ENCODE measurements at places on chromosomes 6 and 20.

GRCh38 chr20:25073544-25073943, 8.4 kb downstream of the VSX1 start:
- DNase-seq = no peak

DNA sequence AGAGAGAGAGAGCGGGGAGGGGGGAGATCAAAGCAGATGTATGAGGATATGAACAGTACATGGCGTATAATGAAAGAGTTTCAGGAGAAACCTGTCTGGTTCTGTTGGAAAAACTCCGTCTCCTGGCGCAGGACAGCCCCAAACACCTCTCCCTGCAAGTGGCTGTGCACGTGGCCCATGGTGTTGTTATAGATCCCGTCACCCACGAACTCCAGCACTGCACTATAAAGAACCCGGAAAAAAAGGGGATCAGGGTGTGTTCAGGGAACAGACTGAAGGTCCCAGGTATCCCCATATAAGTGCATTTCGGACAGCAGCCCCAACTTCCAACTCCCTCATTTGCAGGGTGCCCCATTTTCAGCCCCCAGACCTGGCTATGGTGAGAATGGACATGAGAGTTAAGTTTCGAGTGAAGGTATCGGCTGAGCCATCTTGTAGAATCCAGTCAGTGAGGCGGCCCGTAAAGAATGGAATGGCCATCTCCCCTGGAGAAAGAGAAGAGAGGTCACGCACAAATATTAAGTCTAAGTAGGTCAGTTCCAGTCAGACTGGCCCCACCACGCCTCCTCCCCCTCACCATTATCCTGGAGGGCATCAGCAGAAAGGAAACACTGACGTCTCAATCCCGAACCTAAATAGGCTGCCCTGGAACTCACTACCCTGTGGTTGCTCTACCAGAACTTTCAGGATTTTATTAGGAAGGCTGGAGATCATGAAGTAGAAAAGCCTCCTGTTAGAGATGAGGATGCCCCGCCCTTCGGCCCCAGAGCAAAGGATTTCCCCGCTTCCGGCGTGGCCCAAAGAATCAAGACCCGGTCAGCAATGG, 1.3 kb downstream of the TAP1 start:
- peak; percentile 3 for DNase-seq

- no peak for DNase-seq
Measured at GRCh38 chr6:87600576-87600975, 10.6 kb downstream of the ORC3 start.

- no peak for DNase-seq
Measured at GRCh38 chr6:82597201-82597600, 233.6 kb downstream of the TPBG start.

DNA sequence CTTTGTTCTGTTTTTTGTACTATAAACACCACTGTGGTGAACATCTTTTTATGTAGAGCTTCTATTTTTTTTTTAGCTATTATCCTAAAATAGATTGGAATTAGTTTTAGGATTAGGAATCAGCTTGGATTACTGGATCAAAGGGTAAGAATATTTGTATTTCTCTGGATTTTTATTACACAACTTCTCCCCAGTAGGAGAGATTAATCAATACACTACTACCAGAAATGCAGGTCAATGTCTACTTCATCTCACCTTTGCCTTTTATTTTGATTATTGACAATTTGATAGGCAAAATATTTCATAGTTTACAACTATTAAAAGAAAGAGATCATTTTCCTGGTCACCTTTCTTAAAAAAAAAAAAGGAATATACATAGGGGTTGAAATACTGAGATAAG, 191.9 kb downstream of the TSHZ2 start:
- no peak for DNase-seq

GRCh38 chr6:148760568-148761526, 14.0 kb downstream of the UST start:
- peak; percentile 96 for DNase-seq

GRCh38 chr20:48908656-48909319, 12.7 kb upstream of the ARFGEF2 start:
- DNase-seq = no peak

DNA sequence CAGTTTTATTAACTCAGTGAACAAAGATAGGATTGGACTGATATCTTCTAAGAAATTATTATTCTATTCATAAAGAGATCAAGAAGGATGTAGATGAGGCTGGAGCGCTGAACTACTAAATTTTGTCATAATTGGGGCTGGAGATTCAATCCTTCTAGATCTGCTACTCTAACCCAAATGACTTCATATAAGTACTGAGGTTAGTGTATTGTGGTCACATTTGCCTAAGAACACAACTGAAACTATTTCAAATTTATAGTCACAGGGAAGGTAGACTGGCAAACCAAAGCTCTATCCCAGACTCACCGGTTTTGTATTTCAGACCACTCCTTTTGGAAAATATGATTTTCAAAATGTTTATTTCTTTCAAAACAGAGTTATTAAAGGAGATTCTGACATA, 96.7 kb downstream of the BMP5 start:
- DNase-seq = no peak

- DNase-seq = no peak
Measured at GRCh38 chr20:39421571-39422105, 459.5 kb downstream of the DHX35 start.

- no peak for DNase-seq
Measured at GRCh38 chr6:137867685-137868509, 838 bp downstream of the TNFAIP3 start.

GRCh38 chr20:4765681-4766080, 44.0 kb downstream of the PRND start:
- DNase-seq = no peak

All from GM04503 (cell line).